Glomerular endothelial cell (primary cell): ENCODE measurements at places on chromosomes 5 and 9.

GRCh38 chr9:115202960-115203751 is 85.2 kb upstream of the TNC start:
- no peak for DNase-seq

- DNase-seq = no peak
Measured at GRCh38 chr9:120524863-120525262, 55.1 kb downstream of the CDK5RAP2 start.

GRCh38 chr9:91815896-91816295 is 134.1 kb downstream of the ROR2 start:
- no peak for DNase-seq

DNA sequence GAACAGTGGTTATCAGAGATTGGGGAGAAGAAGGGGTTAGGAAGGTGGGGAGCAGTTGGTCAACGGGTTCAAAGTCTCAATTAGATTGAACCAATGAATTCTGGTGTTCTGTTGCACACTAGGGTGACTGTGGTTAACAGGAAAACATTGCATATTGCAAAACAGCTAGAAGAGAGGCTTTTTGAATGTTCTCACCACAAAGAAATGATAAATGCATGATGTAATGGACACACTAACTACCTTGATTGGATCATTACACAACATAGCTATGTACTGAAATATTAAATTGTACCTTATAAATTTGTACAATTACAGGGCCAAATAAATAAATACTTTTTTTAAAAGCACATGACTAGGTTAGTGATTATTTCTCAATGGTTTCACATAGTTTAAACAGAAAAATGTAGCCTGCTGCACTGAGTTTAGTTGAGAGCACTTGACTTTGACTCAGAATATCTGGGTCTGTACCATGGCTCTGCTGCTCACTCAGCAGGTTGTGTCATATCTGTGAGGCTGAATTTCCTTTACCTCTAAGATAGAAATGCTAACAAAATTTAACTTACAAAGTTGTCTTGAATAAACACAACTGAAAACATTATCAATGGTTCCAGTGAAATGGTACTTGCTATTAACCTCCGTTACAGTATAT is 30.4 kb downstream of the NUDT12 start:
- DNase-seq = no peak

GRCh38 chr9:78189461-78189860 is 46.4 kb upstream of the CEP78 start:
- no peak for DNase-seq

DNA sequence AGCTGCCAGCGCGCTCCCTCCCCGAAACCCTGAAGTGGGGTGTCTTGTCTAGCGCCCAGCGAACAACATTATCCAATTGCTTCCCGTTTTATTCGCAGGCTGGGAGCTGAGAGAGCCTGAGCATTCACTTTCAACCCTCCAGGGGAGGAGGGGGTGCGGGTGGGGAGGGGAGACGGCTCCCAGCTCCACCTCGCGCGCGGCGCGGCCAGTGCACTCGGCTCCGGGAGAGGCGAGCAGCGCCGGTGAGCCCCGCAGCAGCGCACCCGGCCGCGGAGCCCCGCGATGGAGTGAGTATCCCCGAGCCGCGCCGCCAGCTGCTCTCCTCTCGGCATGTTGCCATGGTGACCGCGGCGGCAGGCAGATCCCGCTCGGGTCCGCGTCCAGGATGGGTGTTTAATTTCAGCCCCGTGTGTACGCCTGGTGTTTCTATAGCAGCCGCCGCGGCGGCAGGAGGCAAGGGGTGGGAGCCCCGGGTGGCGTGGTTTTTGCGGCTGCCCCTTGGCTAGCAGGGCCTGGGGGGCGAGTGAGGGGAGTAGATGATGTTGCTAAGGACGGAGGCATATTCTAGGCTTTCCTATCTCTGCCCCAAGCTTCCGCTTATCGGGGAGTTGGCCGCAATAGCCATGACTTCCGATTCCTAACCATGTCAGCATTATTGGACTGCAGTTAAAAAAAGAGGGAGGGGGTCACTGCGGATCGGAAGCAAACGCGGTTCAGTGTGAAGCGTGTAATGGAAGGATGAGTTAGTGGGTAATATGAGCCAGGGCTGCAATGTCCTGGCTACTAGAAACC is 139.2 kb upstream of the PALM2AKAP2 start:
- no peak for DNase-seq

GRCh38 chr5:17186256-17186655 is 31.2 kb upstream of the BASP1 start:
- DNase-seq = no peak

GRCh38 chr5:42547894-42548293 is 124.7 kb downstream of the GHR start:
- no peak for DNase-seq

GRCh38 chr5:76547242-76547890 is 75.8 kb downstream of the F2RL2 start:
- DNase-seq = no peak

DNA sequence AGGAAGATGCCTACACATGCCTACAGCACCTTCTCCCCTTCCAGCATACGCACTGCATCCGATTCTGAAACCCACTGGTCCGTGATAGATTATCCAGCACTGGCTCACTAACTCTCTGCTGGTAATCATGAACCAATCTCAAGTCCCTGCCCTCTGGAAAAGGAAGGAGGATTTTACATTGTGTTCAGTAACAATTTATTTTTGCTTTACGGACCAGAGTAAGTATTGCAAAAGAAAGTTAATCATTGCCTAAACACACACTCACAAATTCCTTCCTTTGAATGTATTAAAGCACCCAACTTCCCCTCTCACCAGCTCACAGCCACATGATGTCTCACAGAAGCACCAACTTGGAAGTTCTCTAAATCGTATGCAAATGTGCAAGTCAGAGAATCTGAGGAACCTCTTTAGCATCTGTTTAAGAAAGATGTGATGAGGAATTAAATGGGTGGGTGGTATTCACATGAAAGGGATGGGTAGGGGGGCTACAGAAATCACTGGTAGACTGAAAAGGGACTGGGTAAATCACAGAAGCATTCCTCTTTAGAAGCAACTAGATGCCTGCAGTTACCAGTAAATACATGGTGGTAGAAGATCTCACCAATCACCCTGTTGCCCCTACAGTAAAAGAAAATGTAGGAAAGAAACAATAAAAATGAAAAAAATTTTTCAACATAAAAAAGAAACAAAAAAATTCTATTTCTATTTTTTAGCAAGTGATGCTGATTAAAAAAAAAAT is 8.4 kb downstream of the GNAQ start:
- no peak for DNase-seq

DNA sequence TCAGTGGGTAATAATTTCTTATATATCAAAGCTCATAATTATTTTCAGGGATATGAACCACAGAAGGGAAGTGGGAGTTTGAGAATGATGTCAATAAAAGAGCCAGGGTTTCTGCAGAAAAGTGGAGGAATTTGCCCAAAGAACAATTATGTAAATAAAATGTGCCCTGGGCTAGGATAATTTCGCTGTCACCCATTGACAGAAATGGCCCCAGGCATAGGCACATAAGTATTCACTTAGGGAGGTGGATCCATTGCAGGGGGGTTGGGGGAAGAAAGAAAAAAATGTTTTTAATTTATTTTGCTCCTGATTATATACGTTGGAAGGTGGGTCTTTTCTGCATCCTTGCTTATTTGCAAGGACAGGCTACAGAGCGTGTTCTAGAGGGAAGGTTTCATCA is 135.1 kb upstream of the IRX2 start:
- no peak for DNase-seq

DNA sequence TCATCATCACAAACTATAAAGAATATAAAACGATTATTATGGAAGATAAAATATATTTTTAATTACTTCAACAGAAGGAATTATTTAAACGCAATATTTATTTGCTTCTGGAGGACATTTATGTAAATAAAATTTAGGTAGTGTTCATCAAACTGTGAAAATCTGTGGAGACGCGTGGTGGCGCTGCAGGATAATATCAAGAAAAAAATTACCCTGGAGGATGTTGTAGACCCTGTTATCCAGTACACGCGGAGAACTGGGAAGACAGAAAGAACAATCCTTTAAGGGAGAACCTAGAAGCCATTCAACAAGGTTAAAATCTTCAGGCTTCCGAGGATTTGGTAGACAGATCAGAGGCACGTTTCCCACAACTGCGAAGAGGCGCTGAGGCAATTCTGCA is at the start of gene PCDHB12:
PCDHB12 (plus strand) TSS at position 242 of the 400 bp plus-strand sequence. CDS start 189 bp downstream, outside the sequence.
- DNase-seq = no peak

GRCh38 chr5:127766676-127767335 is 63.6 kb downstream of the CCDC192 start:
- DNase-seq = no peak

DNA sequence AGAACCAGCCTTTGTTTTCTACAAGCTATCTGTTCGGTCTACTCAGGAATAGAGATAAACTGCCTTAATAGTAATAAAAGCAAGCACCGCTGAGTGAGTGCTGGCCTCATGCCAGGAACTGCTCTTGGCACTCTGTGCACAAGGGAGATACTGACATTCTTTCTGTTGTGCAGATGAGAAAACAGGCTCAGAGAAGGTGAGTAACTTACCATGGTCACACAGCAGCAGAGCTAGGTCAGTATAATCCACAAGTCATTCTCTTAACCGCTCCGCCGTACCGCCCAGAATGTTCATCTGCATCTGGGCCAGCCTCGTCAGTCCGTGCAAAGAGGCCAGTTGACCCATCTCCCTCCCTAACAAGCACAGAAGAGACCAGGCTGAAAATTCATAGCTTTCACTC is 27.4 kb downstream of the QRFP start:
- DNase-seq = no peak

DNA sequence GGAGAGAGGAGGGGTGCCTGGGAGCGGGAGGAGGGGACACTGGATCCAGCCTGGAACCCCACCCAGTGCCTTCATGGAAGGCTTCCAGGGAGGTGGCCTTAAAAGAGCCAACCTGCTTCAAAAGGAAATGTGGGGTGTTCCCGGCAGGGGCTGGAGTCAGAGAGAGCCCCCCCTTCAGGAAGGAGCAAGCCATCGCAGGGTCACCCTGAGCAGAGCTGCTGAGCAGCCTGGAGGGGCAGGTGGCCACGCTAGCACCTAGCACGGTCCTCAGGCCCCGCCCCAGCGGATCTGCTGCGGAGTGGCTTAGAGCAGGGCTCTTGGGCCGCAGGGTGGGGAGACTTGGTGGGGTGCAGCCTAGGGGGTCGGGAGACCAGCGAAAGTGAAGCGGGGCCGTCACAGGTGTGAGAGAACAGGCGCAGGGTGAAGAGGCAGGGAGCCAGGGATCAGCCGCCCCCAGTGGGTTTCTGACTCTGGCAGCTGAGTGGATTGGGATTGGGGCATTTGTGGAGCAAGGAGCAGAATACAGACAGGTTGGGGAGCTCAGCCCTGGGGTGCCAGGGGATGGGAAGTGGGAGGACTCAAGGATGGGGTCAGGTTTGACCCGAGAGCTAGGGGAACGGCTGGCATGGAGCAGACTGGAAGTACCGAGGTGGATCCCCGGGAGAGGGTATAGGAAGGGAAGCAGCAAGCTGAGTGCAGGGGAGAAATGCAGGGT is 1.5 kb downstream of the LCN2 start:
- DNase-seq = no peak

GRCh38 chr9:92276331-92277032 is 17.0 kb downstream of the IARS1 start:
- DNase-seq = no peak

- no peak for DNase-seq
Measured at GRCh38 chr9:23451802-23452418, 374.1 kb downstream of the ELAVL2 start.
